ENCODE measurements at places on chromosomes 2 and 18.

GRCh38 chr2:64989982-64990614 is 899 bp downstream of the SLC1A4 start:
- no peak for DNase-seq

DNA sequence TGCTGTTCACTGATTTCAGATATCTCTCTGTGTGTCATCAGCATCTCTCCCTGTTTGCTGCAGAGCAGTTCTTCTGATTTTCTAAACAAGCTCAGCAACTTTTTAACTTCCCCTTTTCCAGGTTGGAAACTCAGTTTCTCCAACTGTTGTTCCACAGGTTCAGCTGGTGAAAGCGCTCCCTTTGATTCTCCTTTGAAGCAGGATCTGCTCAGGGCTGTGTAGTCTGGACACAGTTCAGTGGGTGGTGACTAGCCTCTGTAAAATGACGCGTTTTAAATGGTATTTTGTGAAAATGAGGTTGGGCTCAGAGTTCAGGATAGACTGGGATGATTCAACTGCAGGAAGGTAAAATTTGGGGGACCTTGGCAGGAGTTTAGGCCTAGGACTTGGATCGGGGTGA is 106.3 kb downstream of the TRIM43 start:
- no peak for DNase-seq

DNA sequence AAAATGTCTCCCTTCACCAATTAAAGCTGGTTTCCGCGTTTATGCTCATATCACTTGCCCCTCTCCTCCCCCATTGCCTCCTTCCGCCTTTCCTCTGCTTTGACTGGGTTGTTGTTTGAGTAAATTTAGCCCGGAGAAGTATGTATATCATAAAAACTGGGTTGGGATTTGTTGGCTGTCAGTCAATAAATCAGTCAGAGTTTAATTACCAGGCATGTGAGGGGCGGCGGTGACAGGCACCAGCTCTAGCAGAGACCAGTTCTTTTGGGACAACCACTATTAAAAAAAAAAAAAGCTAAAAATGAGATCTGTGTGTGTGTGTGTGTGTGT is 382.4 kb upstream of the SMIM21 start:
- DNase-seq, result no peak

DNA sequence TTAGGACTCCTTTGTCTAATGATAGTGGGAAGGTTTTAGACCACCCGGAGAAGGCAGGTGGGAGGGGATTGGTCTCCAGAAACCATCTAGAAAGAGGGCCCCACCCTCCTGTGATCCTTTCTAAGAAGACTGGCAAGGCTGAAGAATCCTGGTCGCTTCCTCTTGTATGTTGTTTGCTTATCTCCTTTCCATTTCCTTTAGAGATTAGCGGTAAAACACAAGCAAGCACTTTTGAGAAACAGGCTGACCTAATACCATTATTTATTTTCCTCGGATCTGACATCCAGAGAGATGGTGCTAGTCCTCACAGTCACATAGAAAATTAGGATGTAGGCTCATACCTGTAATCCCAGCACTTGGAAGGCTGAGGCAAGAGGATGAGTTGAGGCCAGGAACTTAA is 45.2 kb upstream of the SPRED2 start:
- DNase-seq, result no peak

- DNase-seq, result no peak
Observed at GRCh38 chr2:95337829-95338228, 40.7 kb downstream of the KCNIP3 start.

DNA sequence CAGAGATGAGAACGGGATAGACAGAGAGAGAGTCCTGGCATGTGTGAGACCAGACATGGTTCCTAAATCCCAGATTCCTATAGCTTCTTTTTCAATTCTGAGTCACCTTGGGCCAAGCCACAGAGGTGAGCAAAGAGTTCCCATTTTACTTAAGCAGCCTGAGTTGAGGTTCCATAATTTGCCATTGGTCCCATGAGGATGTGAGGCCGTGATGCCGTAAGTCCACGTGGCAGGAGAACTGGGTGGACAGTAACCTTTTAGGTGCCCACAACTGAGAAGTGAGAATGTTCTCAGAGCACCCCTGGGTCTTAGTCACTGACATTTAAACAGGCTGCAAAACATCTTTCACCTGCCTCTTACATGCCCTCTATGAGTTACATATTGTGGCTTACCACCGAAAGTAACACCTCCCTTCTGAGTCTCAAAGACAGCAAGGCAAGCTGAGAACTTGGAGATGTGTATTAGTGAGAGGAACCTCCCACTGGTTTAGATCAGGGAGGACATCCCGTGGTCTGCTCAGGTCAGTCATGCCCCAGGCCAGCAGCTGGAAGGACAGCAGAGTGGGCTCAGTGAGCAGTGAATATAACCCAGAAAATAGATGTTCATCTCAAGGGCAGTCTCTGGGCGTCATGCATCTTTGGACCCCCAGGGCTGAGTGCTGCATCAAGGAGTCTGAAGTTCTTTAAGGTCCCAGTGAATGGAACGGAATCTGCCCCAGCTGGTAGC is 127.9 kb upstream of the LGALSL start:
- no peak for DNase-seq

DNA sequence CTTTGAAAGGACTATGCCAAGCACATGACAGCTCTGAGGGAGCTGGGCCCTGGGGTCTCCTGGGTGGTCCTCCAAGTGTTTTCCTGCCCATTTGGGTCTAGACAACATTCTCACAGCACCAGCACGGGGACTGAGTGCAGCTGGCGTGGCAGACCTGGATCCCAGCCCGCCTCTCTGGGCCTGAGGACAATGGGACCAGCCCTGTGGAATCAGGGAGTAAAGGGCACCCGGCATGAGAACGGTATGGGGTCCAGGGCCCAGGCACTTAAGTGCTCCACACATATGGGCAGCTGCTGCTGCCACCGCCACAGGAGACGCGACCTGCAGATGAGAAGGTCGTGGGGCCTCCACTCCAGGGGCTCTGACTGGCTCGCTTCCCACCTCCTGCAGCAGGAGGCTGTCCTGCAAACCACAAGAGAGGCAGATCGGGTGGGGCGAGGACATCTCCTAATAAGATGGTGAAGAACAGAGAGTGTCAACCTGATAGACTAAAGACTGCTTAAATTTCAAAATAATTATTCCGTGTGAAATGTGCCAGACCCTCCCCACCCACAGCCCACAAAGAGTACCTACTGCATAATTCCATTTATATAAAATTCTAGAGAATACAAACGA is 46.3 kb downstream of the FAM178B start:
- DNase-seq, result no peak

GRCh38 chr2:2871480-2872308 is 505.9 kb downstream of the EIPR1 start:
- no peak for DNase-seq

GRCh38 chr2:239928391-239929350 is 96.5 kb downstream of the NDUFA10 start:
- DNase-seq, result no peak

- no peak for DNase-seq
Observed at GRCh38 chr2:98763209-98763951, 32.4 kb upstream of the MGAT4A start.

GRCh38 chr2:171965661-171966060 is 34.1 kb upstream of the METAP1D start:
- no peak for DNase-seq

DNA sequence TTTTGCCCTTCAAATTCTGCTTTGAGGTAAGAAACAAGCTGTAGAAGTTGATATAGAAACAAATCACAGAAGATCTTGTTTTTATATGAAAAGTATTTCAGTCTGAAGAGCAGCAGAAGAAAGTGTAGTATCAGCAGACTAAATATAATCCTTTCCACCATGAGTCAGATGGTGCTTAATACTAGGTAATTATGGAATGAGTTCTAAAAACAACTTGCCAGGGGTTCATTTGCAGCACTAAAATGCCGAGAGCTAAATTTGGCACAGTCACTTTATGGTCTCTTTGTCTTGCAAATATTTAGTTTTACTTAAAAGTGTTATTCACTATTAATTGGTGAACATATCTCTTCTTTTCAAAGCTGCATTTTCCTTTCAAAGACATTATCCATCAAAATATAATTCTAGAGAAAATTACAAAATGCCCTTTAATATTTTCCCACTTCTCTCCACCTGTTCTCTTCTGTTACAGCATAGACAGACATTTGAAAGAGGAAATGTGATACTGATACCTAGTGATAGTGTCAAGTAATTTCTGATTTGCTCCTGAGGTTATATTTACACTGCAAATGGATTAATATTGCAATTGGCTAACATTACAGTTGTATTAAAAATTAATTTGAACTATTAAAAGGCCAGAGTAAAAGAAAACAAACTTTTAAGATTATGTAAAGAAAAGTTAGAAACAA is 5.3 kb downstream of the MYL1 start:
- DNase-seq, result no peak

Measured in stimulated activated CD8-positive, alpha-beta memory T cell treated with anti-CD3 and anti-CD28 coated beads, Interleukin-2, amount 100 ng/mL, for 1 hour (primary cell).